ENCODE measurements at places on chromosomes 2 and 18. TPM values are rescaled to one million over a fixed set of nuclear protein-coding genes. Genes with fewer than 3 reads are reported as not detected.

The PJVK gene
- polyA plus RNA-seq, result 1.6 TPM

The LOXHD1 gene
- polyA plus RNA-seq, result not detected

DNA sequence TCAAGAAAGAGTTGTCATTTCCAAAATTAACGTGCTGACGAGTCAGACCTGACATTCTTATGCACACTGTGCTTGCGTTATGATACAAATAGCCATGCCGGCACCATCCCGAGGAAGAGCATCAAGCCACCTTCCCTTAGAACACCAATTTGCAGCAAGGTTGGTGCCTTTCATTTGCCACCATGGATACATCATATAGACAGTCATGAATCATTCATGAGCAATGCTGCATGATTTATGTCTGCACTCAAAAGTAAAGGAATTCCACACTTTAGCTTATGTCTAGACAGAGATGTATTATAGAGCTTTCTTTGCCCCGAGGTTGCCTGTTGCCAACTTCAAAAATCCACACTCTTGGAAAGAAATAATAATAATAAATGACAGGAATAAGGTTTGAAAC lies 166.9 kb downstream of the VWC2L start:
- DNase-seq, result peak; percentile 2

- peak; percentile 70 for DNase-seq
These were observed 16.8 kb upstream of the HES6 start for GRCh38 chr2:238256594-238257104.

DNA sequence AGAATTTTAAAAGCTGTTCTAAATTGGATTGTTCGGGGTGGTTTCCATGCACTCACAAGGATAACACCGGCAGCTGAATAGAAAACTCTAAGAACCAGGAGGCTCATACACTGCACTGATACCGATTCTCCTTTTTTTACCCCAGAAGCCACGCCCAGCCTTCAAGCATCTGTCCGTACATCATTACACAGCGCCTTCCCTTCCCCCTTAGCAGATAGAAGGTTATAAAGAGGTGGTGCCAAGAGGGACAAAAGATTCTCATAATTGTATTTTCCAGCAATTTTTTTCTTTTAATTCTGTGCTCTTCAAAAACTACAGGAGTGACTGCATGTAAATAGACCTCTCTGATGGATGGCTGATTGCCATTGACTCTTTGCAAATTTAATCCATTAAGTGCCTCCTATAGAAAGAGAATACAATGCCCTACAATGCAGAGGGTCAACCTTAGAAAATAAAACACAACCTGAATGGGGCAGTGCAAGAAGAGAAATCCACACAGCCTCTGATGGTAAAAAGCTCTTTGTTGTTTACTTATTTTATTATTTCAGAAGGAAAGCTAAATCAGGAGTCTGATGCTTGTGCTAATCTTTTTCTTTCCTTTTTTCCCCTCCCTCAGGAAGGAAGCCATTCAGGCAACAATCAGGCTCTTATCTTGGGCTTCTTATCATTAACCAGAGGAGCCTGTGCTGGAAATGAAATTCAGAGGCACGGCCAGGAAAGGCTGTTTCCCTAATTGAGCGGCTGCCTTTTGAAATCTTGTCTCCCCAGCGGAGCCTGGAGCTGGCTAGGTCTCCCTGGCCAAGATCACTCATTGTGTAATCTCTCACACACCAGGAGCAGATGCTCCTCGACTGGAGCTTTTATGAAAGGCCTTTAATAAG lies 198.9 kb upstream of the NABP1 start:
- DNase-seq, result peak; percentile 75

DNA sequence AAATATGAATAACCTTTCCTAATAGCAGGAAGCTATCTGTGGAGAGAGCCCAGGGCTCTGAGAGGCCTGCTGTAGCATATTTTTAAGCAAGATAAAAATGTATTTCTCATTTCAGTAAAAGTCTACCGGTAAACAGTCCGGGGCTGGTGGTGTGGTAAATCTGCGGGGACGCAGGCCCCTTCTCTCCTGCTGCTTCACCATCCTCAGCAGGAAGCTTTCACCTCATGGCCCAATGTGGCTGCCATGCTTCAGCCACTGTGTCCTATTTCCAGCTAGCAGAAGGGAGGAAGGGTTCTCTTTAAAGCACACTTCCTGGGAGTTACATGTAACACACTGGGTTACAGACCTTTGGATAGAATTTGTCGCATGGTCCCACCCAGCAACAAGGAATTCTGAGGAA lies 79.5 kb upstream of the ODC1 start:
- no peak for DNase-seq

DNA sequence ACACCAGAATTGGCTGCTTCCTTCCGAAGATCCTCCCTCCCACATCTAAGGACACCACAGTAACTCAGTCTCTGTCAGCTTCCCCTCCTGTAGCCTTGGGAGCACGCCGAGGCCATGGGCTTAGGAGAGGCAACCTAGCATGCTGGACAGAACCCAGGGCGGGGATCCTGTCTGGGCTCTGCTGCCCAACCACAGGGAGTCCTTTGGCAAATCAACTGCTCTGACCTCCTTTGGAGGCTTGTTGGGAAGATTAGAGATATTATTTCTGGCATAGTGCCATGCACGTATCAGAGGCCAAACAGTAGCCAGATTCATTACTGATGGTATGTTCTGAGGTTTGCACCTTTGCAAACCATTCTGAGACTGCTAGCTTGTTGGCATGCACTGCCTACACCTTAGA lies 262.7 kb upstream of the EPAS1 start:
- DNase-seq, result no peak

GRCh38 chr2:177733322-177733855 lies 339.2 kb downstream of the PDE11A start:
- DNase-seq, result no peak

DNA sequence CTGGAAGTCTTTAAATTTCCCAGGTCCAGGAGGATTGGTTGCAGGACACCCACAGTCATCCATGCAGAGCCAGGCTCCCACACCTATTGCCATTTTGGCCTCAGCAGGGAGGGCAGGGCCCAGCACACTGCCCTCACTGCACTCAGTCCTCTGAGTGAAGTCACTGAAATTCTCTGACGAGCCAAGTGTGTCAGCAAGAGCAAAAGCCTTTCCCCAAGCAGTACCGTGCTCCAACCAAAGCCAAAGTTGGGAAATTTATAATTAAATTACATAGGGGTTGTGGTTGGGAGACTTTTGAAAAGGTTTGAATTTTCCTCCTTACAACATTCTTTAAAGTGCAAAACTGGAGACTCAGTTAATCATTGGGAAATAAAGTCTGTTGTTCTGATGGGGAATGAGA lies 98.5 kb upstream of the CD226 start:
- peak; percentile 86 for DNase-seq

Data from GM23248 (cell line).